ENCODE measurements at places on chromosomes 2 and 18.

DNA sequence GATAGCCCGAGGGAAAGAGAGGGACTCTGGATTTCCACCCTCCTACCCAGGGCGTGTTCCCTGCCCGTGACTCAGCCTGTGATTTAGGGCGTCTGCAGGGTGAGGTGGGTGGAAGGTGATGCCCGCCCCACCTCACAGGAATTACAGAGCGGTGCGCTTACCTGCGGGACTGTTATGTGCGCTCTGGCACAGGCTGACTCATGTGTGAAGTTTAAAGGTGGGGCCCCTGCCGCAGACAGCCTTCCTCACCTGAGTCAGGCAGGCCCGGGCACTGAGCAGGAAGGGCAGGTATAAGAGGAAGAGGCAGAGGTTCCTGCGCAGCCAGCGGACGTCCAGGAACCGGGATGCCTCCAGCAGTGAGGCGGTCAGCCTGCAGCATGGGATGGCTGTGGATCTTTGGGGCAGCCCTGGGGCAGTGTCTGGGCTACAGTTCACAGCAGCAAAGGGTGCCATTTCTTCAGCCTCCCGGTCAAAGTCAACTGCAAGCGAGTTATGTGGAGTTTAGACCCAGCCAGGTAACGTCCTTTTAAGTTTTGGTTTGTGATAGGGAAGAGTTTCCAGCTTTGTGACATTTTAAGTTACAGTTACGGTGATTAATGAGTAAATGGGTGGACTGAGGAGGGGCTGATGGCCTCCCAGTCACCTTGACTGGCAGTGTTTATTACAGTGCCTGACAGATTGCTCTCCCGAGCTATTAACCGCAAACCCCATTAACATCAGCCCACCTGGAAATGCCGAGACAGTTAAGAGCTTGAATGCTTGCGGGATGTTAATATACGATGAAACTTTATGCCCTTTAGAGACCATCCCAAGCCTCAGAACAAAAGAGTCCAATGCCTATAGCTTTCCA, 141.6 kb upstream of the TTC39C start:
- DNase-seq, result no peak

DNA sequence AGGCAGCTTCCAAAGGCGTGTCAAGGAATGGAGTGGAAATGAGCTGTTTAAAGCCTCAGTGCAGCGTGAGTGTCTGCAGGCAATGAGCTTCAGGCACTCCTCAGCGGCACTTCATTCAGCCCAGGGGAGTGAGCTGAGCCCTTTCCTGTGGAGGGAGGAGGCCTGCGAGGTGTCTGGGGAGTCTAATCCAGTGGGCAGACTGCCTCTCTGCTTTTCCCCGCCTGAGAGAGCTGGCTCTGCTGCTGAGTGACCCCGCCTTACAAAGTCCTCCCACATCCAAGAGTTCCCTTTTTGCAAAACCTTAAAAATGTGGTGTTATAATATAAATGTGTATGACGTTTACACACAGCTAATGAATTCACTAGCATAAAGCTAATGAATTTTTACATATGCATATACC, 7.0 kb upstream of the LDLRAD4 start:
- no peak for DNase-seq

- DNase-seq, result no peak
Observed at GRCh38 chr2:16584084-16584483, 81.5 kb downstream of the CYRIA start.

DNA sequence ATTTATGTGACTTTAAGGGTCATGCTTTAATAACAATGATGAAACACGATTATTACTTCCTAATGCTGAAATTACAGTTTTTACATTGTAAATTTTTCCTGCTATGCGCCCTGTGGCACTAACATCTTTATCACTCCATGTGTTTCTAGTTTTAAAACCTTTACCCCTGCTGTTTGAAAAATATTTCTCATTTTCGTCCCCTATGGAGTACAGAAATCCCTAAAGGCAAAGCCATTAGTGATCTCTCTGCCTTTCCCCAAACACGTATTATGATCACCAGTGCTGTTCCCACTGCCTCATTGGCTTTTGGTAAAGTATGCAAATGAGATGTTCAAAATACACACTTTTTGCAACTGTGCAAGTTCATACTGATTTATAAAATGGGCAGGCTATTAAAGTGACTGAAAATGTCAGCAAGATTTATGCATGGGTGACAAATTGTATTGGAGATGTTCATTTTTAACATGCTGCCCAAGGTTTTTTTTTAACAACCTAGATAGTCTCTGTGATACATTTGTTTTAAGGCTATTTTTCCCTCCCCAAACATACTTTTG, 1468.2 kb upstream of the ACVR2A start:
- DNase-seq, result no peak

GRCh38 chr2:105974812-105975211, 219.3 kb downstream of the UXS1 start:
- no peak for DNase-seq

- DNase-seq, result no peak
Observed at GRCh38 chr18:8938817-8939216, 163.7 kb upstream of the NDUFV2 start.

GRCh38 chr2:110888411-110888810, 156.0 kb downstream of the ACOXL start:
- DNase-seq, result no peak

DNA sequence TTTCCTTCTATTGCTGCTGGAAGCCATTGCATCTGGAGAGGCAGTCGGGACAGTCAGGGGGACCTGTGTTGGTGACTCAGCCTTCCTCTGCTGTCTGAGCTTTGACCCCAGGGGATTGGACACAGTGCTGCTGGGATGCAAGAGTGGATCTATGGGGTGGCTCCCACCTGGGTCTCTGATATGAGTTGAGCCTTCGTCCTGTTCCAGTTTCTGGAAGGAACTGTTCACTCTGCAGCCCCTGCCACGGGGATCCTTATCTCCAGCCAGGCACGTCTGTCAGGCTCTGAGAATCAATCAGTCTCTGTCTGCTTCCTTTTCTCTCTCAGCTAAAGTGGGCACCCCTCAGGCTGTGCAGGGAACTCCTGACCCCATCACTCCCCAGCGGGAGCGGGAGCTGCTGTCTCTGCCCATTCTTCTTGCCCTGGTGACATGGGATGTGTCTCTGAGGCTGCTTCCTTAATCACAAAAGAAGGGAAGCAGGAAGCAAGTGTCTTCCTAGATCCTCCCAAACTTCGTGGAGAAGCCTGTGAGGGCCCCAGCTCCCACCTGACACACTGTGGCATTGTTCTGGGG, 51.7 kb downstream of the ARHGAP28 start:
- no peak for DNase-seq

- DNase-seq, result no peak
Observed at GRCh38 chr18:62555135-62555534, 32.3 kb downstream of the ZCCHC2 start.

GRCh38 chr18:9330419-9330818, 4.2 kb upstream of the TWSG1 start:
- no peak for DNase-seq

- DNase-seq, result no peak
Observed at GRCh38 chr18:28120828-28121515, 56.0 kb downstream of the CDH2 start.

DNA sequence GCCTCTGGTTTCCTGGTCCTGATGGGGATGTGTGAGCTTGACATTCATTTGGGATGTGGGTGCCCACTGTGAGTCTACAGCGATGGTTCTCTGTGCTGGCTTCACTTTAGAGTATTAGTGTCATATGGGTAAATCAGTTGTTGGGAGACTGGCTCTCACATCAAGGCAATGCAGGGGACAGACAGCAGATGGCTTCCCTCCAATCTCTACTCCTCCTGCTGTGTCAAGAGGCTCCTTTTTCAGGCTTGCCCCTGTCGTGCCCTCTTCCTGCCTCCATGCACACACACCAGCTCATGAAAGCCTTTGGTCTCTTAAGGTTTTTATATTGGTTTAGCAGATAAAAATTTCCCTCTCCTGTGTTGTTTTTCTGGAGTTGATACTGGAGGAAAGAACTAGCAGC, 315.6 kb downstream of the RDH14 start:
- DNase-seq, result no peak

GRCh38 chr2:65866148-65866547, 433.7 kb upstream of the SPRED2 start:
- DNase-seq, result no peak
